ENCODE measurements at places on chromosomes 2 and 18.

DNA sequence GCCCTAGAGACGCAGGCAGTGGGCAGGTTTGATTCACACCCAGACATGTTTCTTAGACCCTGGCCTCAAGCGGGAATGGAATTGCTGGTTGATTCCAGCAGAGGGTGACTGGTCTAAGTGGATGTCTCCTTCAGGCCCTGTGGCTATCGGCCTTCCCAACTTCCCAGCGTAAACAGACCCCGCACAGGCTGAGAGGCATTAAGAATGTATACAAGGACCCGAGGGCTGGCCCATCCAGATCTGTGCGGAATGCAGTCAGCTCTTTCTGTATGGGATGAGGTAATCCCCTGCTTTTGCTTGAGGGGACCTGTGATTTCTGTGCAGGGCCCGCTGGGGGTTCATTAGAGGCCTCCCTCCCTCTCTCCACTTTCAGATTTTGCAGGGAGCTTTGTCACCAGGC lies 6.5 kb downstream of the ACKR3 start:
- no peak for DNase-seq

- DNase-seq, result no peak
Observed at GRCh38 chr2:150413366-150413765, 74.1 kb downstream of the RND3 start.

DNA sequence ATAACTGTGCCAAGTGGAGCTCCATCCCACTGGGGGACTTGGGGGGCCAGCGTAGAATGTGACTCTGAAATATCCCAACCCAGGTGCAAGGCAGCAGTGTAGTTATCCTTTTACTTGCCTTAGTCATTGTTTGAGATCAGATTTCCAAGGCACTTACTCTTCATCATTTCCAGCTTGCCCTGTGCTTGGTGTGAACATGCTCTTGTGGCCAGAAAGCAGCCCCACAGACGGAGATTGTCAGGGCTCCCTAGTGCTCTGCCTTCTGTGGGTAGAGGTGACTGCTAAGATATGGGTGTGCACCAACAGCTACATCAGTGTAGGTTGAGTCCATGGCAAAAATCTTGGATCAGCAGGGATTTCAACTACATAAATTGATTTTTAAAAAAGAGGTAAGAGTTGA lies 2010.0 kb upstream of the PIK3C3 start:
- DNase-seq, result no peak

DNA sequence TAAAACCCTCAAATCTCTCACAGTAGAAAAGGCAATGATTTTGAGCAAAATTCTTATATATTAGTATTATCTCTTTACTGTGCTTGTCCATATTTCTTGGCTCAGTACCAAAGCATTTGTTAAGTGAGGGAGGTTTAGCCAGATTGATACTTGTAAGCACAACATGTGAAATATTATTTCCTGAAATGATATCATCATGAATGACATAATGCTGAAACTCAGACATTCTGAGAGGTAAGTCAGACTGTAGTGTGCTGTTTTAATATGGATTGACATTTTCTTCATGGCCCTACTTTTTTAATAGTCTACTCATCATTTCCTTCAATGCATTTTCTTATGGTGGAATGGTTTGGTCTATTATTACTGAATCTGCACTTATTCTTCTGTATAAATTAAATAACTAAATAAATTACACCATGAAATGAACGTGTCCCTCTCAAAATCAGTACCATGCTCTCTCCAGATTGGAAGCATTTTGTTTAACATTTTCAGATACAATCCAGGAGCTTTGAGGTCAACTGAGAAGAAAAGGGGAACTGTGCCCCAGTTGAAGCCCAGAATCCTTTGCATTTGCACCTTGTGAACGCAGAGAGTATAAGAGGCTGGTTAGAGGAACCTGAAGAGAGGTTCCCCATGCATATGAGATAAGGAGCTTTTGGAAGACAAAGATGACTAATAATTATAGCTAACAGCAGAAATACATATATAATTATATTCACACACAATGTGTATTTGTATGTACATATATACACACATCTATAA lies 50.1 kb upstream of the CRACDL start:
- no peak for DNase-seq

DNA sequence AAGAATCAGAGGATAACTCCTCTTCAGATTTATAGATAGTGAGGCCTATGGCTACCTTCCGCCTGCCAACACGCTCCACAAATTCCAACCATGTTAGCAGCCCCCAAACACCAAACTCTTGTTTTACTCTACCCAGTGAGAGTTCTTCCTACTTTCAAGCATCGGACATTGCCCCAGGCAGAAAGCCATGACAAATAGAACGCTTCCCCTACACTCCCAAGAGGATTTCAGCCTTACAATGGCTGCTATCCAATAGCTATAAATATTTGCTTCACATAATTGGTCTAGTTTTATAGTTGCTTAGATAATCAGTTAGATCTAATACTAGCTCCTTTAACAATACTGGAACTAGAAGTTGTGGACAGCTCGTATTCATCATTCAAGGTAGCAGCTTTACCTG lies 503.4 kb upstream of the VRK2 start:
- no peak for DNase-seq

DNA sequence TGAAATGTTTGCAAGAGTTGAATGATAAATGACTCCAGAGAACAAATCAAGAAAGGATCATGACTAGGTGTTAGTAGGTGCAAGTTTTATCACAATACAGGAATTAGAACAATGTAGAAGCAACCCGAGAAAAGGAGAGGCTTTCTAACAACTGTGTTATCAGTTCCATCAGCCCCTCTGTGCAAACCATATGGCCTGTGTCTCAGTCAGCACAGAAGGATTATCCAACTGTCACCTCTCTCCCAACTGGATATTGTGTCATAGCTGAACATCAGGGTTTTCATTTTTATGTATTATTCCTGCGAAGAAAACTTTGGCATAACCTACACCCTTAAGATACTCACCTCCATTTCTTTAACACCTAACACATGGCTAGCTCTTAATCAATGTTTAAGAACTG lies 321.6 kb upstream of the RND3 start:
- no peak for DNase-seq

DNA sequence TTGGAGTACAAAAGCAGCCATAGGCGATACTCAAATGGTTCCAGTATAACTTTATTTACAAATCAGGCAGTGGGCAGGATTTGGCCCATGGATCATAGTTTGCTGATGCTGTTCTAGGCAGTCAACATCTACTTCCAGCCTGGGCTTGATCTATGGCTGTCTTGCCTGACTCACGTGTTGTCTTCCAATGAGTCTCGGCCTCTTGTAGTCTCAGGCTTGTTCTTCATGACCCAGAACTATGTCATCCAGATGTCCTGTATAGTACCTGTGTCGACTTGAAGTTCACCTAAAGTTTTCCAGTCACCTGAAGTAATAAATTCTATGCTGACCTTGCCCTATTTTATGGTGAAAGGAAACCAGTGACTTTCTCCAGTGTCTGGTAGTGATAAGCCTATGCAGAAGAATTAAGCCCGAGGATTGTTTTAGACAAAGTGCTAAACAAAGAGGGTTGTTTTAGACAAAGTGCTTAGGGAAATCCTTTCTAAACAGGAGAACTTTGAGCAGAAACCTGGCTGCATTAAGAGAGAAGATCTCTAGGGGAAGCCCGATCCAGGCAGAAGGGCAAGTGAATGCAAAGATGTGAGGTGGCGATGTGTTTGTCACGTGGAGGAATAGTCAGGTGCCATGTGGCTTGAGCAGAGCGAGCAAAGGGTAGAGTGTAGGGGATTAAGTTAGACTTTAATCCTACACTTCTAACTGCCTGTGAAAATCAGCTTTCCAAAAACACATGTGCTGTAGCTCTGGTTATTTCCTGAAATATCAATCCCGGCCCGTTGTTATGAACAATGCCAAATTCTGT lies 8.5 kb upstream of the THNSL2 start:
- no peak for DNase-seq

- no peak for DNase-seq
Observed at GRCh38 chr2:130728007-130728454, 839 bp upstream of the GPR148 start.

- DNase-seq, result no peak
Observed at GRCh38 chr2:242011991-242012764, 142.6 kb downstream of the RTP5 start.

- no peak for DNase-seq
Observed at GRCh38 chr2:26674002-26674751, 18.3 kb upstream of the KCNK3 start.

DNA sequence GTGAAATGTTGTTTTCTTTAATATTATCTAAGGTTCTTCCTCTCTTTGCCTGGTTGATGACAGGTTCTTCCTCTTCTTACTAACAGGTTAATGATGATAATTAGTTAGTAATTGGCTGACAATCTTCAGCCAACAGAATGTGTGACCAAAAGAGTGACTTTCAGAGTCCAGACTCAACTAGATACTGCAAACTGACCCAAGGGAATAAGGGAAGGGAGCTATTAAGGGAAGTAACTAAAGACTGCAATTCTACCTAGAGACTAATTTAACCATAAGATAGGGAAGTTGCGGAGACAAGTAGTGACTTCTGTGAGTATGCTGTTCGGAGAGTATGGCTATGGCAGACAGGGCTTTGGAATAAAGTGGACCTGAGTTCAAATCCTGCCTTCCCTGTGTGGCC lies 127.3 kb upstream of the TACR1 start:
- DNase-seq, result no peak

DNA sequence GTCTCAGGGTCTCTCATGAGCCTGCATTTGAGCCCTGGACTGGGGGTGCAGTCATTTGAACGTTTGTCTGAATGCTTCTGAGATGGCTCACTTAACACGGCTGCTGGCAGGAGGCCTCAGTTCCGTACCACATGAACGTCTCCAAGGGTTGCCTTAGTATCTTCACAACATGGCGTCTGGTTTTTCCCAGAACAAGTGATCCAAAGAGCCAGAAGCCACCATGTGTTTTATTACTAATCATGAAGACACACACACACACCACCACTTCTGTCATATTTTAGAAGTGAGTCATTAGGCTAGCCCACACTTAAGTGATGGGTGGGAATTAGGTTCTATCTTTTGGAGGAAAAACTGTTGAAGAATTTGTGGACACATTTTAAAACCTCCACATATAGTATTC lies 15.0 kb upstream of the MYO1B start:
- DNase-seq, result no peak

DNA sequence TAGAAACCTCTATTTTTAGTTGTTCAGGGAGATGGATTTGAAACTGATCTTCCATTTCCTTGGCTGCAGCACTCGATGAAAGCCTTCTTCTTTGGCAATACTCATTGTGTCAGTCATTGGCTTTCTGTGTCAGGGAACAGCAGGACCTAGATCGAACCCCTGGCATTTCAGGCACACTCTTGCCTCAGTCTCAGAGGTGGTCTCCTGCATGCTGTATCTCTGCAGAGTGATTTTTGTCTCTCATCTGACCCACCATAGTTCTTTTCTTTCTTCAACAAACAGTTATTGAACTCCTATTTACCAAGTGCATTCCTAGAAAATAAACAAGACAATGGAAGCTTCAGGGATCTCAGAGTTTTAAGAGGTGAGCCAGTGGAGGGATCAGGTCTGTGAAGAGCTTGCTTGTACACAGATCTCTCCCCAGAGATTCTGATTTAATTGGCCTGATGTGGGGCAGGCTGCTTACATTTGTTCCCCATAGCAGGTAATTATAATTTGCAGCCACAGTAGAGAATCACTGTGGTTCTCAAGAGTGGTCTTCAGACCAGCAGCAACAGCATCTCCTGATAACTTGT lies 473.1 kb upstream of the TCF4 start:
- no peak for DNase-seq

- DNase-seq, result no peak
Observed at GRCh38 chr2:223079378-223079777, 27.4 kb downstream of the KCNE4 start.

- DNase-seq, result no peak
Observed at GRCh38 chr18:59623456-59624368, 73.5 kb downstream of the CCBE1 start.

DNA sequence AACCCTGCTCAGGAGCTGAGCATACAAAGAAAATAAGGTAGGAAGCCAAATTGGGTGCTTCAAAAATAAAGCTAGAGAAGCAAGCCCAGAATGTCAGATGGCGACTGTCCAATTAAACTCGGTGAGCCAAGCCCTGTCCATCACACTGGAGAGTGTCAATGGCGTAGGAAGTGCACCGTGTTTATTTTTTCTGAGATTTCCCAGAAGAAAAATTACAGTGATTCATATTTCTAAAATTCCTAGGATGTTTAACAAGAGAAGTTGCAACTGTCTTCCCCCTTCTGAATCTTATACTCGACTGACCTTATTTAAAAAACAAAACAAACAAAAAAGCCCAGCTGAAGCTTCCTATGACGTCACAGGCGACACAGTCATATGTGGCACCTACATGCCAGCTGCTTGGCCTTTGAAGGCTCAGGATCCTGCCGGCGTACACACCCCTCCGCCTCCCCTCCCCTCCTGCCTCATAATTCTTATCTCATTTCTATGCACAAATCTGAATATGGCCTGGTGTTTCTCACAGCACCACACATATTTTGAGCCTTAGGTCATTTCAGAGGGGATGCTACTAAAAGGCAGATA lies 60.8 kb downstream of the MBP start:
- no peak for DNase-seq

DNA sequence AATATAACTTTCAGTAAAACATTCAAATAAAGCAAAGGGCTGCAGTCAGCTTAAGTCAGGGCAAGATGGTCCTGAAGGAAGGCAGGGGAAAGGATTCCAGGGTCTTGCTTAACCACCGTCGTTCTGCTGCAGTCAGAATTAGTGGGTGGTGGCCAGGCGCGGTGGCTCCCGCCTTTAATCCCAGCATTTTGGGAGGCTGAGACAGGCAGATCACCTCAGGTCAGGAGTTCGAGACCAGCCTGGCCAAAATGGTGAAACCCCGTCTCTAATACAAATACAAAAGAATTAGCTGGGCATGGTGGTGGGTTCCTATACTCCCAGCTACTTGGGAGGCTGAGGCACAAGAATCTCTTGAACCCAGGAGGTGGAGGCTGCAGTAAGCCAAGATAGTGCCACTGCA lies 6.8 kb downstream of the SLC19A3 start:
- no peak for DNase-seq

- DNase-seq, result peak; percentile 45
Observed at GRCh38 chr2:222561817-222562645, 93.9 kb downstream of the FARSB start.

DNA sequence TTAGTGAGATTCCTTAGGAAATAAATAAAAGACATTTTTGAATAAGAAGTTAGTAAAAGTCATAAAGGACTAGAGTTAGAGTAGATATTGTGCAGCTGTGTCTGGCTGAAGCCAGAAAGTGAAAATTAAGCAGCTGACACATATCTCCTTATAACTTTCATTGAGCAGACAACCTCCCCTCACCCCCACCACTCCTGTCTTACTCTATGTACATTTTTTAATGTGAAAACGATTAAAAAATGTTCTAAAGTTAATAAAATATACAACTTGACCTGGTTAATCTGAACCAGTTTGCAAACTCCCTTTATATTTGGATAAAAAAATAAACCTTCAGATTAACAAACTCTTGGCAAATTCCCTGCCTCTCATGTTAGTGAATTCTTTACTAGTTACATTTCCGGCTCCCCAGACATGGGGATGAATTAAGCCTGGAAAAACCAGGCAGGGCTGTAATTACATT lies 462.8 kb downstream of the MEIS1 start:
- no peak for DNase-seq

GRCh38 chr18:66655407-66655806 lies 51.5 kb upstream of the CDH19 start:
- DNase-seq, result no peak

- DNase-seq, result no peak
Observed at GRCh38 chr2:236661762-236662110, 92.1 kb downstream of the ACKR3 start.

All from NCI-H1930 (cell line).